ENCODE measurements at places on chromosomes 4 and X.

DNA sequence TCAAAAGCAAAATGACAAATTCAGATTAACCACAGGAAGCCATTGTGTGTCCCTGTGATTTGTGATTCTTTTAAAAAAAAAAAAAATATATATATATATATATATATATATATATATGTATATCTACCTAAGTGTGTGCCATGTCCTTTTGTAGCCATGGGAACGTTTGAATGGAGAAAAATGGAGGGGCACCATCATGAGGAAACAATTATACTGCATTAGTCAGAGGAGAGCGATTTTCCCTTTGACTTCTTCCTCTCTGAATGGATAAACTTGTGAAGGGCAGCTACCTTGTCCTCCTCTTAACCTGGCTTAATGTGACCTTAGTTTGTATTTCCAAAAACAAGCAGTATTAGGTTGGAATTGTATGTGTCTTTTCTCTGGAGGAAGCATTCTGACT lies 23.3 kb upstream of the CBLL2 start:
- DNase-seq, result no peak

DNA sequence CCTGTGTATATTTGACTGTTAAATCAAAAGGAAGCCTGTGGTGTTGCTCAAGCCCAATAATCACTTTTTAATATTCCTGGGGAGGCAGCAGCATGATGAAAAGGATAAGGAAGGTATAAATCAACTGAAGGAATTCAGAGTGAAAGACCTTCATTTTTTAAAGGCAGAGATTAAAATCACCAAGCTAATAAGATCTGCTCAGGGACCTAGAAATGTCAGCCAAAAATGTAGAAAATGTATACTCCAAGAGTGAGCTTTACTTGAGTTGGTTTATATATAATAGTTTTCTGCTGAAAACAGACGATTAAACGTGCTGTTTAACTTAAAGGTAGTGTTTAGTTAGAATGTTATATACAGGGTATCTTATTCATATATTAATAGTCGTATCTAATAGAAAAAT lies 549.3 kb downstream of the IQCM start:
- no peak for DNase-seq

DNA sequence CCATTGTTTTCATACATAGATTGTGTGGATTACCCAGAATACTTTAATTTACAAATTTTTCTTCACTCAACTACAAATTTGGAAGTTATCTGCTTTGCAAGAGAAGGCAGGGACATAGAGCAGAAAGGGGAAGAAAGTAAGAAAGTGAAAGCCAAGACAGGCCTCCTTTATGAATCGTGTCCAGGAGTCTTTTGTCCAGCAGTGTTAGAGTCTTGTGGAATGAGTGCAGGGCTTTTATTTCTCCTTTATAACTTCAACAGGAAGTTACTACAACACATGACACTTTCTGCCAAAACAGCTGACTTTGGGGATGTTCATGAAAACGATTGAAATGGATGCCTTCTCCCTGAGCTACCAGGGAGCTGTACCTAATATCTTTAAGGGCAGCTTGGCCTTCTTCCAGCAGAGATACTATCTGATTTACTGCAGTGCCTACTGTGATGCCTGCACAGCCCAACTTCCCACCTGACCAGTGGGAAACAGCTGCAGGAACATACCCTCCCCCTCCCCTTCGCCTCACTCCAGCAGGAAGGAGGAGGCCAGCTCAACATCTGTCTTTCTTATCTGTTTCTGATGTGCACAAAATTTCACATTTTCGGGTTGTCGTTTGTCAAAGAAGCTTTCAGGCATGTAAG lies 557.7 kb upstream of the SLIT2 start:
- DNase-seq, result no peak

DNA sequence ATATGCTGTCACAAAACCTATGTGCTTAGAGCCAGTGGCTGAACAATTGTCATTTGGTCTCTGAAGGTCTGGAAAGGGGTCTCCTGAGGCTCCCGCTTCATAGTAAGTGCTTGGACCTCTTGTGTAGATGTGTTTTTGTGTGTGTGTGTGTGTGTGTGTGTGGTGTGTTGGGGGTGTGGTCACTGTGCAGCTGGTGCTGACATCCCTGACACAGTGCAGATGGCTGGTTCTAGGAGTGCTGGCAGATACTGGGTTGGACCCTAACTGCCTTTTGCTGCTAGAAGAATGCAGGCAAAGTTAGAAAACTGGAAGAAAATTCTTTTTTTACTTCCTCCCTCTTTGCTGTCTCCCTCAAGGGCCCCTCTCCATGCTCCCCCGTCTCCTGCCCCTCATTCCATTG lies 1872.6 kb downstream of the ARAP2 start:
- no peak for DNase-seq

Data from inflammatory macrophage treated with lipopolysaccharide for 4 hours (primary cell).